ENCODE measurements at places on chromosomes 7 and 10.
A peak's percentile ranks its signal among the peaks of the same experiment; 100 is the strongest.

DNA sequence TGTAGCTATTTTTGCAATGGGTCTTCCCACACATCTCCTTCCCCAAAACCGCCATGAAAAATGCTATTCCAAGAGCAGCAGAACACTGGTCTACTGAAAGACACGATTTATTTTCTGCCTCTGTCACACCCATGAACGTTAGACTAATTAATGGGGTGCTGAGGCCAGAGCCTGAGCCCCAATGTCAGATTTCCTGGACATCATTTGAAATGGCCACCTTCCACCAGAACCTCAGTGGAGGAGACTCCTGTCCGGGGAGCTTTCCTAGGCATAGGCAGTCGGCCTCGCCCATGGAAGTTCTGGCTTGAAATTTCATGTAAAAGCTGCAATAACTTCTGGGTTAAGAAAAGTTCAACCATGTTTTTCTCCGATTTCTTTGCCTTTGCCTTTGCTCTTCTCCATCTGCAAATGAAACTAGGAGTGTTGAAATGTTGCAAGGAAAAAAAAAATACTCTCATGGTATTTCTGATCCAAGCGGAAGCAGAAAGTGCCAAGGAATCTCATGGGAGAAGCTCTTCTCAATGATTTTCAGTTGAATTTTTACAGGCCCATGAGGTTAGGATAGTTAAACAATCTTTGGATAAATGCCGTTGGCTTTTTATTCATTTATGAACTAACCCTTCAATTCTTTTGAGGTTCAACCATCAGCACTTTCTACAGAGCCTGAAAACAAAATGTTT lies 570.8 kb upstream of the MGMT start:
- no peak for DNase-seq

DNA sequence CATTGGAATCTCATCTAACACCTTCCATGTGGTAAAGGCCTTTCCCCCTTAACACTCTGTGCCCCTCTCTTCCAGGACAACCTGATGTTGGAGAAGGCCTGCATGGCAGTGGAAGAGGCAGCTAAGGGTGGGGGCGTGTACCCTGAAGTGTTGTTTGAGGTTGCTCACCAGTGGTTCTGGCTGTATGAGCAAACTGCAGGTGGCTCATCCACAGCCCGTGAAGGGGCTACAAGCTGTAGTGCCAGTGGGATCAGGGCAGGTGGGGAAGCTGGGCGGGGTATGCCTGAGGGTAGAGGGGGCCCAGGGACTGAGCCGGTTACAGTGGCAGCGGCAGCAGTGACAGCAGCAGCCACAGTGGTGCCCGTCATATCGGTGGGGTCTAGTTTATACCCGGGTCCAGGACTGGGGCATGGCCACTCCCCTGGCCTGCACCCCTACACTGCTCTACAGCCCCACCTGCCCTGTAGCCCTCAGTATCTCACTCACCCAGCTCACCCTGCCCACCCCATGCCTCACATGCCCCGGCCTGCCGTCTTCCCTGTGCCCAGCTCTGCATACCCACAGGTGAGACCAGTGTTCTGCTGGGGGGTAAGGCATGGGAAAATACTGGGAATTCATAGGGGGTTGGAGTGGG lies 12.4 kb downstream of the NDST2 start:
- DNase-seq = no peak

GRCh38 chr10:120942806-120943413 lies 91.7 kb downstream of the WDR11 start:
- peak; percentile 92 for DNase-seq

GRCh38 chr10:128286141-128286761 lies 160.0 kb upstream of the MKI67 start:
- no peak for DNase-seq

DNA sequence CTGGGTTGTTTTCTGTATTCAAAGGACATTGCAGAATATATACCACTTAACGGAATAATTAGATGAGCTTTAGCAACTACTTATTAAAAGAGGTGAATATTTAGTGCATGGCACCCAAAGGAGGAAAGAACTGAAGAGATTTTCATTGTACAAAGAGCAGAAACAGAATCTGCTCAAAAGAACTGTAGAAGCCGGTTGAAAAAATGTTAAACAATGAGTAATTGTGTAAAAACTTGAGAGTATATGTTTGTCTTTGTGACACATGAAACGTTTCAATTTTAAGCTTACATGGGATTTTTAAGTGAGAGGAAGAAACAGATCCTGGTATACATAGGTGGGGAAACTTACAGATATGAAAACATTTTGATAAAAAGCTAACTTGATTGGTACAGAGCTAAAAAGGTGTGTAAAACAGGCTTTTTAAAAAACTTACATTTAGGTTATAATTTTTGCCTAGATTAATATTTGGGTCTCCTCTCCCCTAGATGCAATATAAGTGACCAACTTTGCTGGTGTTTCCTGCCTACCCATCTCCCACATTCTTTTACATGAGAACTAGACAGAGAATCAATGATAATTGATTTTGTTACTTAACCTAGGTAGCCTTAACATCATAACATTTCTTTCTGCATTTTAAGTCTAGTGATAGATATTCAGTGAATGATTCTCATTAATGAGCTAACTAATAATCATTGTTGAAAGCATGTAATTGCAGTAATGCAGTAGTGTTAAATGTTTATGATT lies 6.8 kb downstream of the ARL5B start:
- DNase-seq = no peak

DNA sequence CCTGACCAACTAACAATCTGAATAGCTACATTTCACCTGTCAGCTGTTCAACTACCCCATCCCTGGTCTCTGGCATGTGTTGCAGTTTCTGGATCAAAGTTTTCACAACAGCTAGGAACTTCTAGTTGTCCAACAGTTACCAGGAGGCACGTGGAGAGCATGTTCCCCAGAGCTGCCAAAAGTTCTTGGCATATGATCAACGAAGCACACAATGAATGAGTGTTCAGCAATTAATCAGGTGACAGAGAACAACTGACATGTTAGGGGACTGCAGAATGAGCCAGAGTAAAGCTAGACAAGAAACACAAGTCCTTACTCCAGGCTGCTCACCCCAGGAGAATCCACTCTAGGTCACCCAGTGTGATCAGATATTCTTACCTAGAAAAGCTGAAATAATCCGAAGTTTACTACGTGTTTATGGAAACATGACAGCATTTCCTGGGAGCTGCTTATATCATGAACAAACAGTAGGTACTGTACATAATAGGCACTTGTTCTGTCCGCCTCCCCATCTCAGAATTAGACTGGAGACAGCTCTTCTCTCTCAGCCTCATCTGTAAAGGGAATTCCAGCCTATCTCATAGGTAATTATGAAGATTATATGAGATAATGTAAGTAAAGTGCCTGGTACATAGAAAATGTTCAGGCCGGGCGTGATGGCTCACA lies 50.6 kb downstream of the ZNF438 start:
- DNase-seq = peak; percentile 12

DNA sequence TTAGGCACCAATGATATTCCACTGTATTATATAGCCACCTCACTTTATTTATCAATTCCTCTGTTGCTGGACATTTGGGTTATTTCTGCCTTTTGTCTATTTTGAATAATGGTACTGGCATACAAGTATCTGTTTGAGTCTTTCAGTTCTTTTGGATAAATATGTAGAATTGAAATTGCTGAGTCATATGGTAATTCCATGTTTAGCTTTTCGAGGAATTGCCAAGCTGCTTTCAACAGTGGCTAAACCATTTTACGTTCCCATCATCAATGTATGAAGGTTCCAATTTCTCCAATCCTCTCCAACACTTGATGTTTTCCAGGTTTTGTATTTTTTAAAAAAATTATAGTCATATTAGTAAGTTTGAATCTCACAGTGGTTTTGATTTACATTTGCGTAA lies 42.3 kb downstream of the JMJD1C start:
- DNase-seq = no peak

- DNase-seq = no peak
Measured at GRCh38 chr10:18178854-18179483, 38.7 kb downstream of the CACNB2 start.

DNA sequence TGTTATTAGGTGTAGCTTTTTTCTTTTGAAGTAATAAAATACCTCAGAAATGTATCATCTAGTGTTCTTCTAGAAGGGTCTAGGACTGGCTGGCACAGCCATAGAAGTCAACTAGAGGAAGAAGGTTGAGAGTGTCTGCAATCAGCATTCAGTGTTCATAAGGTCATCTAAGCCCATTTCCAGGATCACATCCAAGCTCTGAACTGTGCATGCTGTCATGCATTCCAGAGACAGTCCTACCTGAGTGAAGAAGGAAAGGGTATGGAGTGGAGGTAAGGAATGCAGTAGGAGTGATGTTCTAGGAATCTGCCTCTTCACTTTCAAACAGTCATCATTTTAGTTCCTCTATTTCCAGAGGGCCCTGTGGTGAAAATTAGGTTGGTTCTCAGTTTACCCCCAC lies 789.7 kb downstream of the GATA3 start:
- DNase-seq = no peak

GRCh38 chr7:1290679-1291356 lies 58.1 kb downstream of the UNCX start:
- DNase-seq = peak; percentile 48
